Stimulated activated CD4-positive, alpha-beta T cell treated with anti-CD3 and anti-CD28 coated beads, Interleukin-12 subunit alpha, Interleukin-12 subunit beta, amount 100 ng/mL, for 48 hours (primary cell): ENCODE measurements at places on chromosomes 5 and 9.
A peak's percentile ranks its signal among the peaks of the same experiment; 100 is the strongest.

GRCh38 chr9:84799251-84799650 lies 129.7 kb downstream of the NTRK2 start:
- no peak for DNase-seq

DNA sequence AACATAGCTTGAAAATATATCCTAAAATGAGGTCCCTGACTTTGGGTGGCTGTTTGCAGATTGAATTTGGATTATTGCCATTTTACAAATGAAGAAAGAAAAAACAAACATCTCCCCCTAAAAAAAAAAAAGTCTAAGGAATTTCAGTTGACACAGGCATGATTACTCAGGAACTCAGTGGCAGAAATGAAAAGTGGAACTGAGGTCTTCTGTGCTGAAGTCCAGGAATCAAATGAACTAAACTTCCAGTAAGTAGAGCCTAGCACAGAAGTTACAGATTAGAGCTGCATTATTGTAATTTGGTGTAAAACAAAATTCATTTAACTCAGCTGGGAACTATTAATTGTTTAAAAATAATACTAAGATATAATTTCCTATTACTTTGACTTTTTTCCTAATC lies 26.7 kb downstream of the FAM170A start:
- DNase-seq, result no peak

GRCh38 chr9:25845867-25846266 lies 167.6 kb upstream of the TUSC1 start:
- no peak for DNase-seq

- no peak for DNase-seq
Measured at GRCh38 chr5:150092159-150092787, 5.9 kb upstream of the CSF1R start.

DNA sequence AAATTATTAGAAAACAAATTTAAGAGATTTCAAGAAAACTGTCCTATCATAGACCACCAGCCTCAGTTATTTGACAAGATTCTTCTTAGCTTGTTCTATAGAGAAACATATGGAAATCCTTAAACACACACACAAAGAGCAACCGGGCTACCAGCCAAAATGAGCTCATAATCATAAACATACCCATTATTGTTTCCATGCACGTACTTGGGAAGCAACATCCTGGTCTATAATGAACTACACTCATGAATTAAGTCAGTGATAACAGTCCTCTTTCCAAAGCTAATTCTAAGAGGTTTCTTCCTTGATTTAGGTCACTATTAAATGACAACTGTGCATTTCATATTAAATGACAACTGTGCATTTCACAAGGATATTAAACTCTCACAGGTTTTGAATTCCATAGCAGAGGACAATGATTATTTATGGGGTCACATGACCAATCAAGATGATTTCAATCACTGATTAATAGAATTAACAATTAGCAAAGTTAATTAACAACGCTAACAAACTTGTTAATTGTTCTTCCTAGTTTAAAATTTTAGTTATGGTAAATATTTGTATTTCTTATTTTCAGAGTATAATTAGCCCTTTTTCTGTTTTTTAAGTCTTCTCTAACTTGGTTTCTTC lies 77.0 kb downstream of the OXCT1 start:
- DNase-seq, result no peak

DNA sequence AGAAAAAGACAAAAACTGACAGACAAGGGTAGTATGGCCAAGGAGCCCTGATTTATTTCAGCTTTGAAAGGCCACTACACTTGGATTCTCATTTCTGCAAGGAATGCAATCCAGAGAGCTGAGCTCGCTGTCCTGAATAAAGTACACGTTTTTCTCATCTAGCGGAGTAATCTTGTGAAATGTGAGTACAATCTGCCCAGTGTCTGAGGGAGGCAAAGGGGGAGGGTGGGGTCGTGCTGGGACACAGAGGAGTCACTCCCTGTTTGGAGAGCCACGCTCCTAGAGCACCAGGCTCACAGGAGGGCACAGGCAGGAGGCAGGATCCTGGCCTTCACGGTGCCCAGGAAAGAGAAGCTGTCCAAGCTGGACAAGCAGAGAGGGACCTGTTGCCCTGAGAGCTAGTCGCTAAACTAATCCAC lies 51.0 kb upstream of the IFNK start:
- no peak for DNase-seq

GRCh38 chr9:137096785-137097546 lies 10.2 kb downstream of the MAN1B1 start:
- DNase-seq, result no peak

DNA sequence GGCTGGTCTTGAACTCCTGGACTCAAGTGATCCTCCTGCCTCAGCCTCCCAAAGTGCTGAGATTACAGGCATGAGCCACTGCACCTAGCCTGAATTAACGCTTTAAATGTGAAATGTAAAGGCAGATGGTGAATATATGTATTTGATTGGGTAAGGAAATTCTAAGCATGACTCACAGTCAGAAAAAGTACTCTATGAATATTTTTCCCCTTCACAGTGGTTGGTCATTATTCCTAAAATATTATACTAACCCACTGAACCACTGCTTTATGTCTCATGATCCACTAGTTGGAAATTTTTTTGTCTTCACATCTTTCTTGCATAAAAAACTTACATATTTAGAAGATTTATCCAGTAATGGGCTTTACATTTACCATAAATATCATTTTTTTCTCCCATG lies 14.5 kb upstream of the TENT4A start:
- no peak for DNase-seq

- no peak for DNase-seq
Measured at GRCh38 chr9:3321186-3321585, 204.6 kb downstream of the RFX3 start.

DNA sequence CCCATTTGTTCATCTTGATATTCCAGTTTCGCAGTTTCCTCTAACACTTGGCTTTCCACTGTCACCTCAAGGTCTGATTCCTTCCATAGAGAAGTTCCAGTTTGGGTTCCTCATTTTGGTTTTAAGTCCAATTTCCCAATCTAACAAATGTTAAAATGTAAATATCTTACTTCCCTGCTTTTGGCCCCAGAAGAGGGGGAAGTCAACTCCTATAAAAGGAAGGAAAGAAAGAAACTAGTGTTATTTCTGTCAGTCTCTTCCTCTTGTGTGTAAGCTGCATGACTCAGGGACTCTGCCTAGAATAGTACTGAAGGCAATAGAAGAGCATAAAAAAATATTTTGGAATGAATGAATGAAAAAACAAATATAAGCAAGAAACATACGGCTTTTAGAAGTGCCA lies 127.5 kb upstream of the CCNG1 start:
- no peak for DNase-seq

DNA sequence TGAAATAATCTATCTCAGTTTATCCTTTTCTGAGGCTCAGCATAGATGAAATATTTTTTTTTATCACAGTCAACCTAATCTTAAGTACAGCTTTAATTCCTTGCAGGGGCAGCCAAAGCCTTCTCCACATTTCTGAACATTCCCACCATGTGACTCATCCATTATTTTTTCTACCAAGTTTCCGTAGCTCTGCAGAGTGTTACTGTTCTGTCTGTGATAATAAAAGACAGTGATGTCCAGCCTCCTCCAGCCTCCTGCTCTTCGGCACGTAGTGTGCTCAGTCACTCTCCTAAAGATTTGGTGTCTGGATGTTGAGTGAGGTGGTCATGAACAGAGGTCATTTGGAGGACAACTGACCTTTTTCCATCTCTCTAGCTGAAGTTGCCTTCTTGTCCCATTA lies 338.1 kb upstream of the ADAMTS16 start:
- DNase-seq, result no peak

DNA sequence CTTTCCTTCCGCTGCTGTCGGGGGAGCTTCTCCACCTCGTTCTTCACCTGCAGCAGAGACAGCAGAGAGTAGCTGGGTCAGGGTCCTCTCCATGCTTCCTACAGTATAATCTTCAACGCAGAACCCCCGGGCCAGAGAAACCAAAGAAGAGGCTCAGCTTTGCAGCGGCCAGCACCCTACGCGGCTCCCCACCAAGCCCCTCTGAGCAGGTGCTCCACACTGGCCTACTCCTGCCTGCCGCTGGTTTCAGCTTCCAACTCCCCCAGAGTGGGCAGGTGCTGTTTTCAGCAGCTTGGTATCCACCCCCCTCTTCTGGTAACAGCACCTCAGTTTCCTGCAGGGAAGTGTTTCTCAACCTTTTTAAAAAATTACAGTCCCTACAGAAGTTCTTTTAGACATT lies 58.3 kb upstream of the FBXW11 start:
- no peak for DNase-seq

GRCh38 chr9:133692364-133692985 lies 45.7 kb downstream of the SARDH start:
- no peak for DNase-seq

DNA sequence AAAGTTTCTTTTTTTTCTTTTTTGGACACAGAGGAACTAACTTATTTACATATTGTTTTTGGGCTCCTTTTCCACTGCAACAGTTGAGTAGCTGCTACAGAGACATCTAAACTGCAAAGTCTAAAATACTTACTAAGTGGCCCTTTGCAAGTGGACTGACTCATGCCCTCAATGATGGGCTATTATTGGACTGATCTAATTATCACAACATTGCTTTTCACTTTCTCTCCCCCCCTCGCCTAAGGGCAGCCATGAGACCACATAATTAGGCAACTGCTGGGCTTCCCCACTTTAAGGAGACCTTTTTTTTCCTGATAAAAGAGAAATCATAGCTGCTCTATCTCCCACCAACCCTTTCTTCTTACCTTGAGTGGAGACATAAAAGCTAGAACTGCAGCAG lies 47.0 kb downstream of the PLK2 start:
- no peak for DNase-seq

DNA sequence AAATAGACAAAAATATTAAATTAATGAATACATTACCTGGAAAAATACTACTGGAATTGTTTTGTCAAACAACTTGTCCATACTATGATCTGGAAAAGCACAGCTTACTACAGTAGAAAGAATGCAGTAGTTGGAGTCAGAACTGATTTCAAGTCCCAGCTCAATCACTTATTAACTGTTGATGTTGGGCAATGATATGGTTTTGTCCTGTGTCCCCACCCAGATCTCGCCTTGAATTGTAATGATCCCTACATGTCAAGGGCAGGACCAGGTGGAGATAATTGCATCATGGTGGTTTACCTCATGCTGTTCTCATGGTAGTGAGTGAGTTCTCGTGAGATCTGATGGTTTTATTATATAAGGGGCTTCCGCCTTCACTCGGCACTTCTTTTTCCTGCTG lies 247.5 kb downstream of the CD180 start:
- no peak for DNase-seq

- DNase-seq, result no peak
Measured at GRCh38 chr5:100898504-100899346, 4.4 kb downstream of the ST8SIA4 start.

- DNase-seq, result no peak
Measured at GRCh38 chr9:120942186-120943001, 15.8 kb upstream of the TRAF1 start.

- no peak for DNase-seq
Measured at GRCh38 chr5:116532762-116533525, 41.7 kb downstream of the SEMA6A start.

GRCh38 chr5:1523793-1524480 lies at the start of gene LPCAT1:
Gene LPCAT1 (minus strand): TSS chr5:1523960. CDS start chr5:1523844, 116 bp downstream.
- peak; percentile 65 for DNase-seq

DNA sequence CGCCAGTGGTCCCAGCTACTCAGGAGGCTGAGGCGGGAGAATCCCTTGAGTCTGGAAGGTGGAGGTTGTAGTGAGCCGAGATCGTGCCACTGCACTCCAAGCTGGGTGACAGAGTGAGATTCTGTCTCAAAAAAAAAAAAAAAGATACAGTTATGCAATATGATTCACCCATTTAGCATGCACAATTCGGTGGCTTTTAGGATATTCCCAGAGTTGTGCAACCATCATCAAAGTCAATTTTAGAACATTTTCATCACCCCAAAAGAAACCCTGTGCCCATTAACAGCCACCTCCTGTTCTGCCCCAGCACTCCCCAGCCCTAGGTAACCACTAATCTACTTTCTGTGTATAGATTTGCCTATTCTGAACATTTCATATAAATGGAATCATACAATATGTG lies 4.3 kb upstream of the DHFR start:
- no peak for DNase-seq

- no peak for DNase-seq
Measured at GRCh38 chr9:107928701-107929371, 439.3 kb upstream of the KLF4 start.

DNA sequence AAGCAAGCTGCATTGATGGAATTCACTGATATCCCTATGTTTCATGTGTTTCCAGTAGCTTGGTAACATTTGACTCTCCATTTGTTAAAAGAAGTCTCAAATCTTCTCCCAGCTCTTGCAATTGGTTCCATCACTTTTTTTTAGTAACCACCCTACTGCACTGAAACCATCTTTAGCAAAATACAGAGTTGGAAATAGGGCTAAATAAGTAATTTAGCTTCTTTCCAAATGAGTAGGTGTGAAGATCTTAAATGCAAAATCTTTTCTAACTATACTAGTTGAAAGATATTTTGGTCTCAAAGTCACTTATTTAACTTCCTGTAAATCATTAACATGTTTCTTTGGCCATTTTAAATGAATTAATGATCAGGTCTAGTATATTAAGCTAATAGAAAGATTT lies 138.1 kb downstream of the DIRAS2 start:
- no peak for DNase-seq

DNA sequence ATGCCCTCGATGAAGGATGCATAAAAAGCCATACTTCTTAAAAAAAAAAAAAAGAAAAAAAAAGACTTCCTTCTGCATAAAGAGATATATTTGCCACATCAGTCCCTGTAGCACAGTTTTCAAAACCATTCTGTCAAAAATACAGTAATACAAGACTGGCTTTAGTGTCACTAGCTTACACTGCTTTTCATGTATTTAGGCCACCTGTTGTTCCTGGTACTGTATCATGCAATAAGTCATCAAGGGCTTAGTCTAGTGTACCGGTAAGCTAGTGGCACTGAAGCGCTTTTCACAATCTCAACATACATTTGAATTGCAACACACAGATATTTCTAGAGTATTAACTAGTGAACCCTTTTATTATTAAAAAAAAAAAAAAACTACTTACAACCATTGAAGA lies 231.2 kb downstream of the NFIB start:
- no peak for DNase-seq

DNA sequence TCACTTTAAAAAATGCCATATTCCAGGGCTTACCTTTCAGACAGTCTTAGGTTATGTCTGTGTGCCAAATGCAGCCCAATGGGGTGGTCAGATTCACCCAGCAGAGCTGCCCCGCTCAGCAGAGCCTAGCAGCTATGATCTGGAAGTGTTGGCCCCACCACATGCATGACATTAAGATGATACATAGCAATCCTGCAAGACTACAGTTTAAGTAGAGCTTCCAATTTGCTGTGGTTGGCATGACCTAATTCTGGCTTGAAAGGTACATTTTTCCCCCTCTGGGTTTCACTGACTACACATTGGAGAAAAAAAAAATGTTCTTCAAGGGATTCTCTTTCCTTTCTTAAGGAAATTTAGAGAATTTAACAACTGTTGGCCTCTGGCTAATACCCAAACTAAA lies 22.5 kb downstream of the MEF2C start:
- DNase-seq, result no peak
